ELF-1 (cell line): ENCODE measurements at places on chromosomes 6 and 20.

GRCh38 chr20:51412333-51412871, 130.1 kb downstream of the NFATC2 start:
- peak; percentile 31 for DNase-seq

DNA sequence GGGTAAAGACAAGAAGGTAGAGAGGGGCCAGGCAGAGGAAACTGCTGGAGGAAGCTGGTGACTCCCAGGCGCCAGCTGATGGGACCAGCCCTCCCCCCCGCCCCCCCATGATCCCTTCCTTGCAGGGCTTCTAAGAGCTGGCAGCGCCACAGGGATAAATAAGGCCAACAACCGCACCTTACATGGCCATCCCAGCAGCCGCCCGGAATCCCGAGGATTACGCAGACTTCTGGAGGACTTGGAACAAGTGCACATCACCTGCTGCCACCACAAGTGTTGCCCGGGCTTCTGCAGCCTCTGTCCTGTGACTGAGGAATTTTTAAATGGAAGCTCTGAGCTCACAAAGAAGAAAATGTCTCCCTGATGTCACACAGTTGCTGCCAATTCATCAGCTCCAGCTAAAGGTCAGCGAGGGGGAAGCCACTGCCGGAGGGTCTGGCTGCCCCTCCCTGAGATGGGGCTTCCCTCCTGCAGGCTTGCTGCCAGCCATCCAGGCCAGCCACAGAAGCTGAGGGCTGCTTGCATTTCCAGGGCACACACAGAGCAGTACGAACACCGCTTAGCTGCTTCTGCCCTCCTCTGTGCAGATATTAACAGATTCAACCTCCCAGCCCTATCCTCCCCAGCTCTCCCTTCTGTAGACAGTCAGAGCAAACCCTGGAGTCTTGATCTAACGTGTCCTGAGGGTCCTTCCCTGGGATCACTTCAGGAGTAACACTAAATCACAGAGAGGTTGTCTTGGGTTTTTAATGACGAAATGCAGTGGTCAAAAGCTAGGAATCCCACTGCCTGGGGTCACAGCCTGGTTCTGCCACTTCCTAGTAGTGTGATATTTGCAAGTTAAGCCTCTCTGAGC, 38.6 kb upstream of the PIM1 start:
- DNase-seq = peak; percentile 88

GRCh38 chr6:56238352-56238751, 9.0 kb downstream of the COL21A1 start:
- no peak for DNase-seq

- DNase-seq = no peak
These were observed 143.6 kb downstream of the ALDH8A1 start for GRCh38 chr6:134806180-134806798.

DNA sequence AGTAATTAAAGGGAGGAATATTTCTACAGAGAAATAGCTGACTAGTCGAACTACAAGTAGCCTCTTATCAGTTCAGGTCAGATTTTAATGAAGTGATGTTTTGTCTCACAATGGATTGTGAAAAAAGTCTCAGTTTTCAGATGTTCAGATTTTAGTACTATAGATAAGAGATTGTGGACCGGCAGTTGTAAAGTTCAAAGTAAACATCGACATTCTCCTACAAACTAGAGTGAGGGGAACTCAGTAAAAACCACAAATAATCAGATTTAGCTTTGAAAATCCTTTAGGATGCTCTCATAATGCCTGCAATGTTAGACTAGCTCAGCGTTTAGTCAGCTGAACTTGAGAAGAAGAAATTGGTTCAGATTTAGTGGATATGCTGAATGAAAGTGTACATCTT, 39.9 kb downstream of the RCAN2 start:
- no peak for DNase-seq

DNA sequence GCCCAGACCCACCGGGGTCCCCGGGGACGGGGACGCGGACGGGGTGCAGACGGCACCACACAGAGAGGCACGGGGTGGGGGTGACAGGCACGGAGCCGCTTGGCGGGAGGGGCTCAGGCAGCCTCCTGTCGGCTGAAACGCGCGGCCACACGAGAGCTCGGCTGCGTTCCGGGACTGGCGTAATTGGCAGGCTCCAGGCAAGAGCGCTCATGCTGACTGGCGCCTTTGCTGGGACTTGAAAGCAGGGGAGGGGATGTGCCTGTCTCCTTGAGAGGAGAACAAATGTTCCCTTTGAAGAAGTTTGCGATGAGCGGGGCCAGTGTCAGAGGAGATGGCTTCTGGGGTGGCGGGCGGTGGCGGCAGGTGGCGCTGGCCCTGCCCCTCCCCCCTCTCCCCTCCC, 25.8 kb downstream of the BHLHE23 start:
- peak; percentile 83 for DNase-seq

DNA sequence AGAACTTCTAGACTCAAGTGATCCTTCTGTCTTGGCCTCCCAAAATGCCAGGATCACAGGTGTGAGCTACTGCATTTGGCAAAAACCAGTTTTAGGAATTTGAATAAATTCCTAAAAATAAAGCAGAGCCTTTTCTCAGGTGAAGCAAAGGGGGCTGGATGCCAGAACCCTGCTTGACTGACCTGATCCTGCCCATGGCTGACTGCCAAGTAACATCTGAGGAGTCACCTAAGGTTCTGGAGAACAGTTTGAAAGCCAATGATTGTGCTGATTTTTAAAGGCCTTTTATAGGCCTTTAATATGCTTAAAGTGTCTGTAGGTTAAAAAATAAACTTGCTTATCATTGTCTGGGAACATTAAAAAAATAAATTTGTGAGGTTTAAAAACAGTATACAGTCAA, 14.1 kb upstream of the ZSCAN12 start:
- no peak for DNase-seq

- peak; percentile 34 for DNase-seq
These were observed 91.9 kb upstream of the TMEM30A start for GRCh38 chr6:75376347-75377024.

- peak; percentile 62 for DNase-seq
These were observed 211.1 kb upstream of the LRFN2 start for GRCh38 chr6:40798069-40798770.

GRCh38 chr6:148814082-148814790, 67.4 kb downstream of the UST start:
- no peak for DNase-seq

GRCh38 chr6:42251500-42251899, 33.8 kb upstream of the MRPS10 start:
- DNase-seq = no peak

GRCh38 chr6:604579-604978, 52.3 kb downstream of the HUS1B start:
- DNase-seq = no peak

DNA sequence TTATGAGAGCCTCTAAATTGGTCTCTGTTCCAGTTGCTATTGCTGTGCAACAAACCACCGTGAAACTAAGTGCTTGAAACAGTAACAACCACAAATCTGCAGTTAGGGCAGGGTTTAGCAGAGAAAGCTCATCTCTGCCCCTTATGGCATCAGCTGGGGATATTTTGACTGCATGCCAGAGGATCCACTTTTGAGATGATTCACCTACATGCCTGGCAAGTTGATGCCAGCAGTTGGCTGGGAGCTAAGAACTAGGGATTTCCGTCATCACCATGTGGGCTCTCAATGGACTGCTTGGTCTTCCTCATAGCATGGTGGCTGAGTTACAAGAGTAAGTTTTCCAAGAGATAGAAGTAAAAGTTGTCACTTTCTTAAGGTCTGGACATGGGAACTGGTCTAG, 35.1 kb downstream of the PLCB4 start:
- no peak for DNase-seq

- DNase-seq = no peak
These were observed 118.8 kb upstream of the ARID1B start for GRCh38 chr6:156658186-156658965.

- DNase-seq = peak; percentile 86
These were observed 306.9 kb downstream of the DHX35 start for GRCh38 chr20:39268981-39269461.

DNA sequence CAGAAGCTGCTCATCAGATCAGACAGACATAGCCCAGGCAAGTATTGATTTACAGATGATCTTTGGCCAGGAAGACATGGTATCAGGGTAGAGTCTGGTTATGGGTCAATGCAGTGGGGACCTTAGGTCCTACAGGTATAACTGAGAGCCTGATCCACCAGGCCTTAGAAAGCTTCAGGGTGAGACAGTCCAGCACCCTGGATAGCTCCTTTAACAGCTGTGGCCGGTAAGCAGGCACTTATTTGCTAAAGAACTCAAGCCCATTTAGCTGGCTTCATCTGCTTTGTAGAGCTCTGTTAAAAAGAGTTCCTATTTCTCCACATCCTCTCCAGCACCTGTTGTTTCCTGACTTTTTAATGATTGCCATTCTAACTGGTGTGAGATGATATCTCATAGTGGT, 39.6 kb downstream of the ESR1 start:
- peak; percentile 32 for DNase-seq

GRCh38 chr6:136284909-136285308, 4.7 kb downstream of the BCLAF1 start:
- DNase-seq = no peak

GRCh38 chr6:6393069-6393529, 72.6 kb upstream of the F13A1 start:
- no peak for DNase-seq

DNA sequence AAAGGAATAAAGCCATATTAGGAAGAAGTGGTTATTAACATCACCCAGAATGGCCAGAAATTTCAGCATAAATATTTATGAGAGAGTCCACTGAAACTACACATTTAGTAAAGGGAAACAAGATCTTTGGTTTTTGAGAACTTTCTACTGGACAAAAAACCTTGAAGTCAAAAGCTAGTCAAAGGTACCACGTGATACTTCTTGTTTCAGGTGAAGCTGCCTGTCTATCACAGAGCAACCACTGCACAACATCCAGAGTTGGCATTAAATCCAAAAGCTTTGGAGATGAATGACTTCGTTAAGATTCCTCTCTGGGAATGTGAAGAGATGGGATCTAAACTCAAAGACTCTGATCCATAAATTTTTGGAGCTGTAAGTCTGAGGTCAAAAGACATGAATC, 137.0 kb downstream of the KCNQ5 start:
- no peak for DNase-seq

- DNase-seq = no peak
These were observed 487.7 kb upstream of the CDH4 start for GRCh38 chr20:60764328-60764727.

- no peak for DNase-seq
These were observed 535.5 kb upstream of the CITED2 start for GRCh38 chr6:139909992-139910391.

GRCh38 chr6:126199466-126199865, 140.4 kb upstream of the CENPW start:
- no peak for DNase-seq
